Spleen (tissue), 13 donors: ENCODE measurements at places on chromosomes 12 and 14.

DNA sequence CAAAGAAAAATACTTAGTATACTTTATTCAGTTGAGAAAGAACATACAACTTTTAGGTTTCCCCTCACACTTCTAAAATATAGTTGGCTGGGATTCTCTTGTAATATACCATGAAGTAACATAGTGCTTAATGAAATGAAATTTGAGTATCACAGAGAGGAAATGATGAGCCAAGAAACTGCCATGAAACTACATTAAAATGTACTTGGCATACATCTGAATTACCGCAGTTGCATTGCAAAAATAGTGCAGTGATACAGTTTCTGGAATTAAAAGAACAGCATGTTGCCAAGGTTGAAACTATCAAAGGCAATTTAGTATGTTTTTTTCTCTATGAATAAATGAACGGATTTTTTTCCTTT lies 389.2 kb downstream of the TMEM117 start:
- no peak for DNase-seq

GRCh38 chr12:93563807-93564538 lies 8.5 kb upstream of the SOCS2 start:
- no peak for DNase-seq

GRCh38 chr14:24321212-24321975 lies 10.1 kb downstream of the LTB4R start:
- no peak for DNase-seq

GRCh38 chr12:52405922-52406385 lies at the start of gene KRT82:
Gene KRT82, minus strand, starts transcription at chr12:52406335. Its CDS starts 58 bp downstream, at chr12:52406277.
- peak; percentile 72 for DNase-seq

- no peak for DNase-seq
Measured at GRCh38 chr12:59389968-59390576, 205.8 kb upstream of the SLC16A7 start.

- DNase-seq: peak; percentile 51
Measured at GRCh38 chr14:98945611-98946570, 326.1 kb downstream of the BCL11B start.

- no peak for DNase-seq
Measured at GRCh38 chr12:3491938-3492792, 1.2 kb downstream of the PRMT8 start.

GRCh38 chr12:126874427-126875026 lies 1392.4 kb upstream of the TMEM132C start:
- DNase-seq: peak; percentile 87

- no peak for DNase-seq
Measured at GRCh38 chr12:94570161-94570560, 80.2 kb downstream of the TMCC3 start.

DNA sequence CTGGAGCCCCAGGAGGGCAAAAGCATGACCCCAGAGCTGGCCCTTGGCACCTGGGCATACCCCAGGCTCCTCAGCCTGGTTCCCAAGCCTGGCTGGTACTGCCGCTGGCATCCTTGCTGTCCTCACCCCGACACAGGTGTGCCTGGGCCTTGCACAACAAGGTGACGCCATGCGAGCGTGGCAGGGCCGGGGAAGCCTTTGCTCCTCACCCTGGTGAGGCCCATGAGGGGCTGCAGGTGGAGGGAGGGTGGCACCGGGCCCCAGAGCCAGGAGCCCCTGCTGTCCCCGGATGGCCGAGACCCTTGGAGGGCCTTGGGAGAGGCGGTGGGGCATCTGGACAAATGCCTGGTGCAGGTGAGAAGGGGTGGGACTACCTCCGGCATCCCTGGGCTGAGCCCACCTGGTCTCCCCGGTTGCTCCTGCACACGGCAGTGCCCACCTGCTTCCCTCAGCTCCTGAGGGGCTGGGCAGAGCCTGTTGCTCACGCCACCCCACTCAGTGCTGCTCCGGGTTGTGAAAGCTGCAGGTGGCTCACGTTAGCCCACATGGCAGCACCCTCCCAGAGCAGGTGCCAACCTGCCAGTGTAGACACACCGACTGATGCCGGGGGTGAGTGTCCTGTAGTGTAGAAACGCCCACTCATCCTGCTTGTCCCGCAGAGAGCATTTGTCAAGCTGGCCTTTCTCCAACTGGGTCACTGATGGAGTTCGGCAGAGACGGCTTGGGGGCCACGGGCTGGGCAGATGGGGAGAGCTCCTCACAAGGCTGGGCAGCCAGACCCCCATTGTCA lies 24.6 kb upstream of the KIF26A start:
- peak; percentile 68 for DNase-seq

GRCh38 chr12:25797386-25797785 lies 161.1 kb upstream of the RASSF8 start:
- DNase-seq: no peak

DNA sequence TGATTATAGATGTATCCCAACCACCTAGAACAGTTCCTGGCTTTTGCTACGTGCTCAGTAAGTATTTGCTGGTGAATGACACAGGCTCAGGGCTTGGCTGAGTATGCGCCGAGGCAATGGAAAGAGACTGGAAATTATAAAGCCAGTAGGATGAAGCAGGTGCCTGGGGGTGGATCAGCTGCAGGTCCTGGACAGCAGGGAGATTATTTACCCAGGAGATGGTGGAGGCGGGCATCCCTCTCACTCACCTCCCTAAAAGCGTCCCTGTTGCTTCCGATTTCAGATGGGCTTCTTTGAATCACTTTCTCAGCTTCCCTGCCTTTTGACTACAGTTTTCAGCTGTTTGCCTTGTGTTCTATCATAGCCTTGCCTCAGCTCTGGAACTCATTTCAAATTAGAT lies 6.4 kb downstream of the SLC6A13 start:
- DNase-seq: no peak

- peak; percentile 40 for DNase-seq
Measured at GRCh38 chr12:2643576-2644135, 151.1 kb upstream of the FKBP4 start.

DNA sequence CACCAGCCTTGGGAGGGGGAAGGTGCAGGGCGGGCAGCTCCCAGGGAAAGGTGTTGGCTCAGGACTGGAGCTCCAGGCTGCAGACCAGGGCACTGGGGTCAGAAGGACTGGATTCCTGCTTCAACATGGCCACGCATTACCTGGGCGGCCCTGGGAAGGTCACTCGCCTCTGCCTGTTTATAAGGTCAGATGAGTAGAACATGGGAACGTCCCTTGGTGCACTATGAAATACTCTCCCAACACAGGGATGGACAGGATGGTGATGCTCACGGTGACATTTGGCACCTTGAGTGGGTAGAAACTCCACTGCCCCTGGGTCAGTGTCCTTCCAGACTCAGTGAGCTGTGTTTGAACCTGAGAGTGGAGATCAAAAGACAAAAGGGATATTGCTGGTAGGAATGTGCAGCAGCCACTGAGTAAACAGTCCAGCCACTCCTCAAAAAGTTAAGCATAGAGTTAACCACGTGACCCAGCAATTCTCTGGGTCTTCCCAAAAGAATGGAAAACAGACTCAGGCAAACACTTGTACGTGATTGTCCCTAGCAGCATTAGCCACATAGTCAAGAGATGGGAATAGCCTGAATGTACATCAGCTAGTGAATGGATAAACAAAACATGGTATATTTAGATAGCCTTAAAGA lies 9.1 kb upstream of the BDKRB2 start:
- no peak for DNase-seq

GRCh38 chr12:211639-212414 lies 2.1 kb downstream of the SLC6A12 start:
- DNase-seq: peak; percentile 69

DNA sequence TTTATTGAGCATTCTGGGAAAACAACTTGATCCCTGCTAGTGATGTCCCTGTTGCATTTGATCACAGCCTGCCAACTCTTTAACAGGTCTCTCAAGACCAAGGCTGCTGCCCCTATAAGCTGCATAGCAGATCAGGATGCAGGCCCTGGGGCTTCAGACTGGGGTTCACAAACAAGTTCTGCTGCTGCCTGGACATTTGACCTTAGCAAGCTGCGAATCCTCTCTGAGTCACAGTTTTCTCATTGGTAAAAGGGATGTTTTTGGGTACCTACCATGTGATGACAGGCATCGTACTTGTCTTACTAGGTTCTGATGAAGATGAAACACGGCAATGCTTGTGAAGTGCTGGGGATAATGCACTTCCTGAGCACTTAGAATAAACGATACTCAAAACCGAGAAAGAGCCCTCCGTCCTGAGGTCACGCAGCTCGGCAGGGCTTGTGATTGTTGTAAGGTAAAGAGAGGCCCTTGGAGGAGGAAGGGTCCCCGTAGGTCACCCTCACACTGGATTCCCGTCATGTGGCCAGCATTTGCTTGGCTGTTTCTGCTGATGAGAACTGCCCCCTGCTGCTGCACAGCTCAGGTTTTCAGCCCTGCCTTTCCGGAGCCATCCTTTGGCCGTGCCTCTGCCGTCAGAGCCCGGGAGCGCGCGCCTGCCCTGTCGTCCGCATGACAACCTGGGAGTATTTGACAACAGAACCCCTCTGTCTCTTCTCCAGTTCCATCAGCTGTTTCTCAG lies 39.1 kb downstream of the TSPAN9 start:
- no peak for DNase-seq

GRCh38 chr12:94327809-94328208 lies 131.9 kb downstream of the CEP83 start:
- no peak for DNase-seq

GRCh38 chr14:71467361-71467811 lies 464.8 kb upstream of the RGS6 start:
- DNase-seq: no peak

GRCh38 chr14:47390831-47391504 lies 284.4 kb downstream of the MDGA2 start:
- DNase-seq: no peak

DNA sequence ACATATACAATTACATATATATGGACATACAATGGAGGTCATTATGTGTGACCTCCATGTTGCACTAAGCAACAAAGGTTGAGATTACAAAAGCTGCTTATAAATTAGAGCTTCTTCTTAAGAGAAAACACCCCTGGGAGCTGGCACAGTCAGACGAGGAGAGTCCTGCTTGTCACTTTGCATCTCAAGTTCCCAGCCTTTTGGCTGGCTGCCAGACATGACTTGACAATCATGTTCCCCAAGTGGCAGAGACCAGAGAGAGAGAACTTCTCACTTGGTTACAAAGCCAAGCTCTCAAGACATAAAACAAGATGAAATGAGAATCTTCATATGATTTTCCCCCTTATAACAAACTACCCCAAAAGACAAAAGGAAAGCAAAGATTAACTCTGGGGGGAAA lies 8.5 kb upstream of the SYNJ2BP start:
- DNase-seq: no peak

GRCh38 chr12:80860928-80861327 lies 76.8 kb downstream of the LIN7A start:
- no peak for DNase-seq

GRCh38 chr12:129089576-129089975 lies 236.3 kb downstream of the GLT1D1 start:
- DNase-seq: no peak

- peak; percentile 81 for DNase-seq
Measured at GRCh38 chr14:106094654-106095189, 568.3 kb downstream of the TMEM121 start.

GRCh38 chr14:42319996-42320395 lies 713.3 kb downstream of the LRFN5 start:
- DNase-seq: no peak

DNA sequence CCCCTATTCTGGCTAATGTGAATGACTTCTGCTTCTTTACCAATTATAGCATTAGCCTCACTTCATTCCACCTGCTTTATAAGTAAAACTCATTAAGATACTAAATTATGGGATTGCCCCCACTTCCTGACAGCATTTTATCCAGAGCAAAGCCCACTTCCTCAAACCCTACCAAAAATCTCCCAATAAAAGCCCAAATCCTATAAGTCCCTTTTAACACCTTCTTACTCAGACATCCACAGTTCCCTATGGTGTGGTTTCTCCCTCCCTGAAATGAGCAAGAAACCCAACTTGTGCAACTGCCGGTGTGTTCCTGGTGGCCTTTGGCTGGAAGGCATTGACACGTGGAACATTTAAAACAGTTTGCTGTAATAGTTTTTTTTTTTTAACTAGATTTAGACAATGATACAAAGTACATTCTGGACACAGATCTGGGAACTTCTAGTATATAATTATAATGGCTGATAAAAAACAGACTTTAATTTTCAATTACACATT lies 53.1 kb downstream of the BRMS1L start:
- DNase-seq: no peak

DNA sequence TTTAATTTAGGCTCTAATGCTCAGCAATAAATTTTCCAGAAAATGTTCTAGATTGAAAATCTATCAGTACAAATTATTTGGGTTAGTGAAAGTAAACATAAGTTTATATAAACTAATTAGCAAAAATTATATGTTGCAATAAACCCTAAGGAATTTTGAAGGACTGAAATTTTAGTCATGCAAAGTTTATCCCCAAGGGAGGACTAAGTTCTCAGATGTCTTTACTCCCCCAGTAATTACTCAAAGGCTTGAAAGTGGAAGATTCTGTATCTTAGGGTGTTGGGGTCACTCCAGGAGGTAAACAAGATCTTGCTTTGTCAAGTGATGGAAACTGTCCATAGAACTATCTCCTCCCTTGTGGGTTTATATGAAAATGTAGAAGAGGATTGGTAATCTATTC lies 183.7 kb downstream of the AKAP6 start:
- DNase-seq: no peak

DNA sequence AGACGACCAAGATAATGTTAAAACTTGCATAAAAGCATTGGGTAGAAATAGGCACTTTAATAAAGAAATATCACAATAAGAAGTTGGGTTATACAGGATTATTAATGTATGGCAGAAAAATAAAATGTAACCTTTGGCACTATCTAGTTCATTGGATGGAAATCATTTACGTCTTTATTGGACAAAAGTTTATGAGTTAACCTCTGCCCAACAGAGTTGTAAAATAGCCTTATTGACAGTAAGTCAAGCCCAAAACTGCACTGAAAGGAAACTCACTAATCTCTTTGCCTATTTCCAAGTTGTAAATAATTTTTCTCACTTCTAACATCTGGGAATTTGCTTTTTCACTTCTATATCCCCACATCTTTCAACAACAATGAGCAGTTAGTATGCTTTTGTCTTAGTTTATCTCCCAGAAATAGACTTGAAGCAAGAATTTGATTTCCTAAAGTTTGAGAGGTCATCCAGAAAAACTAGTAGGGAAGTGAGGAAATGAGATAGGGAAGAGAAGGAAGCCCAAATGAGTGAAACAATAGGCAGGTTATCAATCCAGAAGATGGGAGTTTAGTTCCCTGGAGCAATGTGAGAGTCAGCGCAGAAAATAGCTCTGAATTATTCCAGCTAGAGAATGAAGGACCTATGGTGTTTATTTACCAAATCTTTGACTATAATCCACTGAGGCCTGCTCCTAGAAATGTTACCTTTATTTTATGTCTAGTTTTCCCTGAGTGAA lies 434.8 kb downstream of the CCER1 start:
- DNase-seq: no peak

DNA sequence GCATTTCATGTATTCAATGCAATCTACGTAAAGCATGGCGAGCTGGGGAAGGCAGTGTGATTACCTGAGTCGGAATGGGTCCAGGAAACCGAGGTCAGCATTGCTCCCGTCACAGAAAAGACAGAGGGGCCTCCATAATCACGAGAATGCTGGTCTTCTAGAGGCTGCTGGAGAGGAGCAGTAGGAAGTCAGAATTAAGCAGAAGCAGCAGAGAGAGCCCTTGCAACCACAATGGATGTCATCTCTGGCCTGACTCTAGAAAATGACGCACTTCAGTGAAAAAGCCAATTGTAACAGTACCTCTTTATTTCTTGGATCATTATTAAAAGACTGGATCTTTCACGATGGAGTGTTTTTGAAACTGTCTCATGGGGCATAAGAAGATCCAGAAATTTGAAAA lies 69.5 kb upstream of the FOXN3 start:
- peak; percentile 25 for DNase-seq

GRCh38 chr12:30763053-30763452 lies 8.3 kb upstream of the CAPRIN2 start:
- DNase-seq: no peak
